ENCODE measurements at places on chromosomes 16 and 17.

DNA sequence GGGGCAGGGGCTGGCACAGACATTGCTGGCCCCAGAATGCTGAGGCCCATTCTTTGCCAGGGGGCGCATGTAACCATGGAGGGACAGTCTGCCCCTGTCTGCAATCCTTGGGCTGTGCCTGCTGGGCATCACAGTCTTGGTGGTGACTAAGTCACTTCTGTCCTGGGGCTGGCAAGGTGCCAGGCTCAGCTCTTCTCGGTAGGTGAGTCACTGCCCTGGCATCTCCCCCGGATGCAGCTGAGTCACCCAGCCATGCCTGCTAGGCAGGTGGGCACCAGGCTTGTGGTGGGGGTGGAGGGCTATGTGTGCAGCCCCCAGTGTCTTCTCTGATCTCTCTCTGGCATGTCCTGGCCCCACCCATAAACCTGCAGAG is 5.6 kb downstream of the RARA start:
- no peak for DNase-seq

- no peak for DNase-seq
These were observed 61.4 kb downstream of the ATF7IP2 start for GRCh38 chr16:10447289-10447688.

DNA sequence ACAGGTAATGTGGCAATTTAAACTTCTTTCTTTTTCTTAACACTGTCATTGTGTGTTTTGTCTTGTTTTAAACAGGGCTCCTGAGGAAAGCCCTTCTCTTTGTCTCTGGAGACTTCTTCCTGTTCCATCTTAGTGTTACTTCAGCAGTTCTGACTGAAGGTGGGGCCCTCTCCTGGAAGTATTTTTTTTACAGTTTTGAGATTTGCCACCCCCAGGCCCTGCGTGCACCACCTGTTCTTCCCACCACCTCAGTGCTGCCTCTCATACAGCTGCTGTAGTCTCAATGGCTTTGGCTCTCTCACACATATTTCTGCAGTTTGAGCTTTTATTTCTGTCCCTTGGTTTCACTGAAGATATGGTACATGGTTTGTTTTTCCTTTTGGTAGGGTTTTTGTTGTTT is 52.5 kb upstream of the ALDH3A1 start:
- no peak for DNase-seq

- no peak for DNase-seq
These were observed 4.2 kb downstream of the SHISA6 start for GRCh38 chr17:11245187-11245586.

DNA sequence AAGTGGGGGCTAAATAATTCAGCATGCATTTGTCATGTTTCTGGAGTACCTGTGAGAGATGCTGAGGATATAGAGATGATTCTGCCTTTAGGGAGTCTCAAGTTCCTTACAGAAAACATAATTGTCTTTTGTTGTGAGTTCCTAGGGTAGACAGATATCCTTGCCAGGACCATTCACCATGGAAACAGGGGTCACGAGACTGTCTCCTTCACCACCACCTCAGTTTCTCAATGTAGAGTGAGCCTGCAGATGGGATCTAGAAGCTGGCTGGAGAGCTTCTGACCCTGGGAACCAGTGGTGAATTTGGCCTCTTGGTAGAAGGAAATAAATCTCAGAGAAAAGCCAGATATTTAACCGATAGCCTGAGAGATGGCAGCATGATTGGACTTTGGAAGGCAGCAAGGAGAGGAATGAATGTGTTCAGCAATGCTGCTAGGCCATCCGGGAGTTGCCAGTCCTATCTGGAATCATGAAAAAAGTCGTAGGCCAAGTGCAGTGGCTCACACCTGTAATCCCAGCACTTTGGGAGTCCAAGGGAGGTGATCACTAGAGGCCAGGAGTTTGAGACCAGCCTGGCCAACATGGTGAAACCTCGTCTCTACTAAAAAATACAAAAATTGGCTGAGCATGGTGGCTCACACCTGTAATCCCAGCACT is 7.4 kb upstream of the HDAC5 start:
- no peak for DNase-seq

DNA sequence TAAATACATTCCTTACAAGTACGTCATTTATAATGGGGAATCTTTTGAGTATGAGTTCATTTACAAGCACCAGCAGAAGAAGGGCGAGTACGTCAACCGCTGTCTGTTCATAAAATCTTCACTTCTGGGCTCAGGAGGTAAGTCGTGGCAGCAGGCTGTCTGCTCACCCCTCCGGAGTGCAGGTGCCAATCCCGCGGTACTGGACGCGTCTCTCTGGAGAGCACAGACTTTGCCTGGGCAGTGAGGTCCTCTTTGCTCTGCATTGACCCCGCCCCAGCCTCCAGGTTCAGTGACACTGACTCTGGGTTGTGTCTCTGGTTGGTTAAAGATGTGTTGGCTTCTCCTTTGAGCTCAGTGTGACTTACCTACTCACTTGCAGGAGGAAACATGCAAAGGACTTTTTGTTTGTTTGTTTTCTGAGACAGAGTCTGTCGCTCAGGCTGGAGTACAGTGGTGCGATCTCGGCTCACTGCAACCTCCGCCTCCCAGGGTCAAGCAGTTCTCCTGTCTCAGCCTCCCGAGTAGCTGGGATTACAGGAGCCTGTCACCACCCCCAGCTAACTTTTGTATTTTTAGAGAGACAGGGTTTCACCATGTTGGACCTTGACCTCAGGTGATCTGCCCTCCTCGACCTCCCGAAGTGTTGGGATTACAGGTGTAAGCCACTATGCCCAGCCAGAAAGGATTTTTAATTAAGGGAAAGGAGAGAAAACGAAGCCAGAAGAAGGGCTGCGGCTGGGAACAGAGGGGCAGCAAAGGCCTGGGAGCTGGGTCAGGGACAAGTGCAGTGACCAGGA is 31.2 kb downstream of the RNF213 start:
- DNase-seq, result no peak

DNA sequence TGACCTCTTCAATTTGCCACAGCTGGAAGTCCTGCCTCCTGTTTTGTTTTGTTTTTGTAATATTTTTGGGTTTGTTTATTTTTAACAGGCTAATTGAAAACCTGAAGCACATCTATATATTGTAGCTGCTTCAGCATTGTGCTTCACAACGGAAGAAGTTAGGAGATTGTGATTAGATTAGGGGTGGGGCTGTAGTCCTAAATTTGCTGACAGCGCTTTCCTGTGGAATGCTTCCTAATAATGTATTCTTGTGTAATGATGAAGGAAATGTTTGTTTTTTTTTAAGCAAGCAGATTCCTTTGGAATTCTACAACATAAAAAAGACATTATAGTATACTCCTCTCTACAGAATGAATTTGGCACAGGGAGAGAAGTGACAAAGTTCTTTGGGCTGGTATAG is 70.1 kb downstream of the NLK start:
- DNase-seq, result no peak

GRCh38 chr16:84307209-84307954 is 12.7 kb downstream of the WFDC1 start:
- no peak for DNase-seq

- DNase-seq, result no peak
These were observed 767.6 kb downstream of the KCNJ18 start for GRCh38 chr17:22459953-22460350.

DNA sequence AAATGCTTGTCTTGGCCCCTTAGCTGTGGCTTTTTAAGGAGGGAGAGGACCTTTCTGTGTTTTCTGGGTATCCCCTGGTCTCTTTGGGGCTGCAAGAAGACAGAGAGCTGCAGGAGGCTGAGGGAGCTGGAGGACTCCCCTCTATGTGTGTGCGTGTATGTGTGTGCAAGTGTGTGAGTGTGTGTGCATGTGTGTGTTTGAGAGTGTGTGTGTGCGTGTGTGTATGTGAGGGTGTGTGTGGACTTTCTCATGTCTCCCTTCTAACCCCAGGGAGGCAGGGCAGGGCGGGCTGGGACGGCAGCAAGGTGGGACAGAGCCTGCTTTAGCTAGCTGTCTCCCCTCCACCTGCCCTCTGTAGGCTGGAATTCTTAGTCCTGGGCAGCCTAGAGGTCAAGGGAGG is 1.9 kb downstream of the PRSS54 start:
- no peak for DNase-seq

- no peak for DNase-seq
These were observed 31.3 kb downstream of the ARHGAP23 start for GRCh38 chr17:38459567-38459966.

- DNase-seq, result no peak
These were observed 78.1 kb downstream of the OR1D5 start for GRCh38 chr17:2985318-2985717.

- DNase-seq, result no peak
These were observed 2.2 kb downstream of the NR1D1 start for GRCh38 chr17:40097931-40098845.

DNA sequence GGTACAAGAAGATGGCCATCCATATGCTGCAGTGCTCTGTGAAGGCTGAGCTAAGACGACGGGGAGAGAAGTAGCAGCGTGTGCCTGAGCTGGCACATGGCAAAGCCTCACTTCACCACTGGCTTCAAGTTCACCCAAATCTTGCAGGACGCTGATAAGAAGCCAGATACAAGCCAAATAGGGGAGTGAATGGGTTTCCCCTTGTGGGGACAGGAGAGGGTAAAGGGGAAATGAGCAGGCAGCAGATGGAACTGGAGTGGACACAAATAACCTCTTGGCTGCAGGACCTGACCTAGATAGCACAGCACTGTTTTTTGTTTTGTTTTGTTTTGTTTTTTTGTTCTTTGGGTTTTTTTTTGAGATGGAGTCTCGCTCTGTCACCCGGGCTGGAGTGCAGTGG is 21.0 kb upstream of the PITPNA start:
- DNase-seq, result no peak

GRCh38 chr16:72597938-72598337 is 426.0 kb upstream of the PMFBP1 start:
- DNase-seq, result no peak

DNA sequence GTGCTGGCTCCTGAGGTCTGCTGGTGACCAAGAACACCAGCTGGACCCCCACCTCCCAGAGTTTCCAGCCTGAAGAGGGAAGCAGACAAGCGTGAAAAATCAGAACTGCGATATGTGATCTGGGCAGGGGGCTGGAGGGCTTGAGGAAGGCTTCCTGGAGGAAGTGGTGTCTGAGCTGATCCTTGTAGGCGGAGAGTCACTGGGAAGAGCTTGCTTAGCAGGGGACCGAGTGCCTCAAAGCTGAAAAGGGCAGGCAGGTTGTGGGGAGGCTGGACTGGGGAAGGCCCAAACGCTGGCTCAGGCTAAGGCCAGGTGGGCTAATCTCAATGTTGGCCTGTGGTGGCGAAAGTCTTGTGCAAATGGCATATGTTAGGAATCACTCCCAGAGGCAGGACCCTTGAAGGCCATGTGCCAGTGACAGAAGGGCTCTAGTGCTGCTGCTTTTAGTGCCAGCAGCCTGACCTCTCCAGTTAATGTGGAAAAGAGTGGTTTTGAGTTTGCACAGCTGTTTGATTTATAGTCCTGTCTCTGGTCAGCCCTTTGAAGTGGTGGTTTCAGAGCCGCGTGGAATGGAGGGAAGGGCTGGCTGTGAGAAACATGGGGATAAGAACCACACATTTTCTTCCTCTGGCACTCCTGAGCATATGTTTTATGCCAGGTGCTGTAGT is 85.3 kb upstream of the LGALS9 start:
- DNase-seq, result no peak

DNA sequence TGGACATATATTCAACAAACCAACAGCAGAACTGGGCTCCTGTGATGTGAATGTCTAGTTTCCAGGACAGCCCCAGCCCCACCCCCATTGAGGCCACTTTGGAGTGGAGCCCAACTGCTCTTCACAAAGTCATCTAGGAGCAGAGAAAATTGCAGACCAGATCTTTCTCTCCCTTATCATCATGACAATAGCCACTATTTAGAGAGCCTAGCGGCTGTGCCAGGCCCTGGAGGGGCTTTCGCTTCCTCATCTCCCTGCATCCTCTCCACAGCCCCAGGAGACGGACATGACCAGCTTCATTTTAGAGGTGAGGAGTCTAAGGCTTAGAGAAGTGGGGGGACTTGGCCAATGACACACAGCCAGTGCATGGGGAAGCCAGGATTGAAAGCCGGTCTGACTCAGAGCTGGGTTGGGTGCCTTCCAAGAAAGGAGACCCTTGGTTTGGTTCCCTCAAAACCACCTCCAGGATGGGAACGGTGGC is 1.4 kb downstream of the PRSS8 start:
- DNase-seq, result no peak

GRCh38 chr16:48617104-48617705 is 7.2 kb upstream of the N4BP1 start:
- no peak for DNase-seq

- DNase-seq, result no peak
These were observed 50.6 kb downstream of the MARCHF10 start for GRCh38 chr17:62757500-62757951.

GRCh38 chr17:72878975-72879660 is 213.4 kb downstream of the SLC39A11 start:
- DNase-seq, result no peak

GRCh38 chr17:55872374-55872773 is 121.5 kb downstream of the PCTP start:
- no peak for DNase-seq

DNA sequence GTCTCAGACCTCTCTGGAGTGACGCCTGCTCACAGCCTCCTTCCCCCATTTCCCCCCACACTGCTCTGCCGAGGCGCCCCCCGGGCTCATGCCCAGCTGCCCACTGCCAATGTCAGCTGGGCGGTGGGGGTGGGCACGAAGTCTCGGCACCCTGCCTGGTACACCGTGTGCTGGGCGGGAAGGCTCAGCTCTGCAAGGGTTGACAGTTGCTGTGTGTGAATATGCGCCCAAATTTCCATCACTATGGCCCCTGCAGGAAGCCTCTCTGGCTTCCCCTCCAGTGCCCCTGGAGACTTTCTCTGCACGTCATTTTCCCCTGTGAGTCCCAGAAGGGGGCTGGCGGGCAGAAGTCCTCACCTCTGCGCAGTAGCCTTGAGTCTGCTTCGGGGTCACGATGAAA is 11.6 kb upstream of the CAMKK1 start:
- no peak for DNase-seq

DNA sequence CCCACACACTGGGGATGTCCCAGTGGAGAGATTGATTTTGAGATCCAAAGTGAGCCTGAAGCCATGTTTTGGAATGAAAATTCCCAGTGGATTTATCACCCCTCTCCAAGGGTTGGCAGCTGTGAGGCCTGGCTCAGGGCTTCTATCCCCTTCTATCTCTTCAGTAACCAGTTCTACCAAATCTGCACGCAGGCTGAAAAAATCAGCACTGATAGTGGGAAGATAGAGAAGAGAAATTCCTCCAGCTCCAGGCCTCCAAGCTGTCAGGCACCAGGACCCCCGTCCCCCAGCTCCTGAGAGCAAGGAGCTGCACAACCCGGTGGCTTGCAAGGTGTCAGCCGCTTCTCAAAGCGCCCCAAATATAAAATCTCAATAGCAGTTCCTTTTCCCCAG is 1.0 kb downstream of the FLOT2 start:
- no peak for DNase-seq

DNA sequence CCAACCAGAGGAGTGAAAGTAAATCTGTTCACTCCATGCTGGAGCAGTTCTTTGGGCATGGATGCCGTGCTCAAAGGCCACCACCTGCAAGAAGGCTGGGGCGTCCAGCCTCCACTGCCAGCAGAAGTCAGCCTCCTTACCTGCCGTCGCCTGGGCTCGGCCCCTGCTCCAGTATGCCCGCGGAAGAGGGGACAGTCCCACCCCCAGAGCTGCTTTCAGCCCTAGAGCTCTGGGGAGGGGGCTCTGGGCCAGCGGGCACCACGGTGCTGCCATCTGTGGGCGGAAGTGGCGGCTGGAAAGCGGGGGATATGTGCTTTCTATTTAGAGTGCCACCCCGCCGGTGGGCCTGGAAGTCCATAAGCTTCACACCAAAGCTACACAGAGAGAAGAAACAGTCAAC is 75.9 kb downstream of the ARHGAP17 start:
- DNase-seq, result no peak

GRCh38 chr17:80494547-80494946 is 18.1 kb upstream of the NPTX1 start:
- no peak for DNase-seq

- no peak for DNase-seq
These were observed 440.6 kb upstream of the DYNLRB2 start for GRCh38 chr16:80100186-80100585.
